ENCODE measurements at places on chromosomes 7 and 10.

- no peak for DNase-seq
Observed at GRCh38 chr10:10053051-10053450, 964.6 kb upstream of the CELF2 start.

DNA sequence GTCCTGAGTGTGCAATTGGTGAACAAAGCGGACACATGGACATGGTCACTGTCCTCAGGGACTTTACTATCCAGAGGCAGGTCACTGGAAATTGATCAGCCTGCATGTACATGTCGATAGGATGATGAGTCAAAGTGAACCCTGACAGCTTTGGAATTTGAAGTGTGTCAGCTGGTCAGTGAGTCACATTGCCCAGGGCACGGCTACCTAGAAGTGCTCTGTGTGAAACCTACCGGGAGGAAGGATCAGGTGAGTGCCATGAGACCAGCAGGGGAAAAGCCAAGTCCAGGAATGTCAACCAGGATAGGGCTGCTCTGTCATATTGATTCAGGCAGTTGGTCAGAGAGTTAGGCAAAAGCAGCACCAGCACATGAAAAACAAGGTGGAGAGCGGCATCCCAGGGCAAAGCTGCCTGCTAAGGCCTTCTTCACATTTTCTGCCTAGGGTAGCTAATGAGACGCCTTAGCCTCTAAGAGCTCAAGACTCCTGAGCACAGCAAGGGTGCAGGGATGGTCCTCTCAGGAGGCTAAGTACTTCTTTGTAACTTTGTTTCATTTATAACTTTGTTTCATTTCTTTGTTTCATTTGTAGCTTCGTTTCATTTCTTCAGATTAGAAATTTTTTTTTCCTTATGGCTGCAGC, 19.4 kb upstream of the PDCD4 start:
- DNase-seq = no peak

- no peak for DNase-seq
Observed at GRCh38 chr10:17181751-17182150, 19.7 kb downstream of the TRDMT1 start.

- DNase-seq = no peak
Observed at GRCh38 chr10:48775206-48775517, 90.5 kb downstream of the WDFY4 start.

DNA sequence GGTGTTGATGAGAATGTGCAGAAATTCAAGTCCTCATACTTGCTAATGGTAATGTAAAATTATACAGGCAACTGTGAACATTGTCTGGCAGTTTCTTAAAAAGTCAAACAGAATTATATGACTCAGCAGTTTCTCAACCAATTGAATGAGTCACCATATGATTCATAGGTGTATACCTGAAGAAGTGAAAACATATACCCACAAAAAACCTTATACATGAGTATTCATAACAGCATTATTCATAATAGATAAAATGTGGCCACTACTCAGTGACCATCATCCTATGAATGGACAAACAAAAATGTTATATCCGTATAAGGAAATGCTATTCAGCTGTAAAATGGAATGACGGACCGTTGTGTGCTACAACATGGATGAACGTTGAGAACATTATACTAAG, 253.5 kb downstream of the MALRD1 start:
- peak; percentile 19 for DNase-seq

DNA sequence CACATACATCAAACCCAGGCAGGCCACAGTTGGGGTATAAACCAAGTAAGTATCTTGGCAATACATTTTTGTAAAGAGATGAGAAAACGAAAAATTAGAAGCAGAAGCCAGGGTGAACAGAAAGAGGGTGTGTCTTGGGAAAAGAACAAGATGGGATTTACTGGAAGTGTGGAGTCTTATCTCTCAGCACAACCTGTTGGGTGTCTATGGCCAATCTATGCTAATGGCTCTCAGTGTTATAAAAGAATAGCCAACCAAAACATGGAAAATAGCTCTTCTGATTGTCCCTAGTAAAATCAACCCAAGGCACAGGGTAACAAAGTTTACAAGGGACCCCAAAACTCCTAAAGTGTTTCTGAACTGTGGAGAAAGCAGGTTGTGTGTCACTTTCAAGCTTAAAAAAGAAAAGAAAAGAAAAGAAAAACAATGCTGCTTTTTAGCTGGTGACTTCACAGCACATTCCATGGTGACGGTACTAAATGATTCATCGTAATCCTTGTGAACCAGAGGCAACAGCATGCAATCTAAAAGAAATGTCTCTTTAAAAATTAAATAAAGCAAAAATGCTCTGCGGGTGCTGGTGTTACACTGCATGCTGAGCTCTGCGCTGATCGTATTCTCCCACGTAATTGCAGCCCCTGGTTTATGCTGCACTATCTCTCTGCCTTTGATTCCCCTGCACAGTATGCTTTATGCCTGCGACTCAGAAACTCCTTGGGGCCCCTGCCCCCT, 100.8 kb downstream of the C10orf90 start:
- DNase-seq = peak; percentile 69

- DNase-seq = no peak
Observed at GRCh38 chr7:43439631-43440401, 143.1 kb upstream of the STK17A start.

GRCh38 chr10:79948976-79949722, at the start of gene SFTPD:
TSS of gene SFTPD (minus strand) at chr10:79949105. CDS start at chr10:79946659, 2,446 bp downstream.
- no peak for DNase-seq

DNA sequence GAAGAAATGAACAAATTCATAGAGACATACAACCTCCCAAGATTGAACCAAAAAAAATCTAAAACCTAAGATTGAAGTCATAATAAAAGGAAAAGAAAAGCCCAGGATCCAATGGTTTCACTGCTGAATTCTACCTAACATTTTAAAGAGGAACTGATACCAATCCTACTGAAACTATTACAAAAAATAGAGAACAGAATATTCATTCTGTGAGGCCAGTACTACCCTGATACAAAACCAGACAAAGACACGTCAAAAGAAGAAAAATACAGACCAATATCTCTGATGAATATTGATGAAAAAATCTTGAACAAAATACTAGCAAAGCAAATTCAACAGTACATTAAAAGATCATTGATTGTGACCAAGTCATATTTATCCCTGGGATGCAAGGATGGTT, 128.5 kb upstream of the STEAP1 start:
- no peak for DNase-seq

Data from skeletal muscle cell (primary cell).